Stimulated activated naive CD4-positive, alpha-beta T cell (primary cell): ENCODE measurements at places on chromosomes 2 and 18.
A peak's percentile ranks its signal among the peaks of the same experiment; 100 is the strongest.

GRCh38 chr18:40917056-40917455 is 1038.0 kb upstream of the PIK3C3 start:
- no peak for DNase-seq

DNA sequence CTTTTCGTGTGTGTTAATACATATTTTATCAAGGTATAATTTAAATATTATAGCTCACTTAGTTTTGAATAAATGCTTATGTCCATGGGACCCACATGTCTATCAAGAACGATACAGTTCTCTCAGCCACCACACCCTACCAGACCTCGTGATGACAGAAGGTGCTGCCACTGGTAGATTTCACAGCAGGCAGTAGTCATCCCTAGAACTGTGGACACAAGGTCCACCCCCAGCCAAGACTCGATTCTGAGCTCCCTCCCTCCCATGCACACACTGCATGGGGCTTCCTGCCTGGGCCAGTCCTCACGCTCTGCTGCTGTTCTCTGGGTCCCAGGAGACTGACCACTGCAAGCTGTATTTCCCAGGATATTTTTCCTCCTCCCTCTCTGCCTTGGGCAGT is 26.5 kb upstream of the CREB1 start:
- no peak for DNase-seq

DNA sequence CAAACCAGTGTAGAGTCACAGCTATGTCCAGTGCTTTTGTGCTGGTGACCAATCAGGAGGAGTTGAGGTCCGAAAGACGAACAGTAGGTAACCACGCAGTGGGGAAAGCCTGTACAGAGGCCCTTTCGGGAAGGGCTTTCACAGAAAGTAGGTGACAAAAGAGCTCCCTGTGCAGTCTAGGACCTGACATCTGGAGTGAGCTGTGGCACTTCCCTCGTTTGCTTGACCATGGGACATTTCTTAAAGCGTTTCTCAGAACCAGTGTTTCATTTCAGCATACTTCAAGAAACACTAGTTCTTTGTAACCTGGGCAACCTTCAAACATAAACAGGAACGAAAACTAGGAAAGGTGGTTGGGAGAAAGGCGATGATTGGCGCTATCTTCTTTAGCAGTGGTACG is 55.7 kb upstream of the ITM2C start:
- DNase-seq: no peak

DNA sequence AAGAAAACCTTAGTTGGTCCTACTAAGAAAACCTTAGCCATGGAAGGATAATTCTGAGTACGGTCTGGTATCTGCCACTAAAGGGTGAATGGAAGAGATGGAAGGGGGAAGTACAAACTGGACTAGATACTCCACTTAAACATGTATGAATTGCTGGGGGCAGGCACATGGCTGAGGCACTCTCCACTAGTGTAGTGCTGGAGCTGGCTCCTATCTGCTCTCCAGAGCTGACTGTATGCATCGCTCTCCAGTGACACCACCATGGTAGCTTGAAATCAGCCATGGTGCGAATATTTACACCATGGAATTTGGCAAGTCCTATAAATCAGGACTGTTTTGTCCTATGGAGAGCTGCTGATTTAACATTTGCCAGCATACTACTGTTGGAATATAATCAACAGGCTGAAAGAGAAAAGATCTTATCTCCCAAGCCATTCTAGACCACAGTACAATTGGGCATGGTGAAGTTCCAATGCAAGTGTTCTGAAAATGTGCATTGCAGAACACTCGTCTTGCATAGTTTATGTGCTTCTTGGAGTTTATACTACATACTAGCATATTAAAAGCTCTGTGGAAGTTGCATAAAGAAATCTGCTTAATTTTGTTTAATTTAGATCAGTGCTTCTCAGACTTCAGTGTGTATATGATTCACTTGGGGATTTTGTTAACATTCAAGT is 277.4 kb downstream of the TDRD15 start:
- DNase-seq: no peak

- DNase-seq: peak; percentile 54
These were observed 69.3 kb downstream of the MBP start for GRCh38 chr18:77063260-77063659.

DNA sequence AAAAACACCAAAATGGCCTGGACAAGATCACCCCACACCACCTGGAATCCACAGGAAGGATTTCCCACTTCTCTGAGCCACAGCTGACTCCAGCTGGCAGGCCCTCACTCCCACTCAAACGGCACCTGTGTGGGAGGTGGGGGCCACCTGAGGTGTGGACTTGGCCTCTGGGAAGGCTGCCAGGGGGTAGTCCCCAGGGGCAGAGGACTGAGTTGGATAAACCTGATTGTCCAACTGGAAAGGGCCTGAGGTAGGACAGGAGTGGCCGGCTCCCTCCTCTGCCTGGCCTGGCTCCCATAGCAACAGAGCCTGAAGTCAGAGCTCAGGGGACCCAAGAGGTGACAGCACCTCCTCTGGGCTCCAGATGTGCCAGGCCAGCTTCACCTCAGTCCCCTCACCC is 300.2 kb downstream of the CELF4 start:
- no peak for DNase-seq

GRCh38 chr2:210991107-210991506 is 434.7 kb downstream of the CPS1 start:
- no peak for DNase-seq

- DNase-seq: no peak
These were observed 84.7 kb upstream of the NEDD4L start for GRCh38 chr18:57959278-57959677.

DNA sequence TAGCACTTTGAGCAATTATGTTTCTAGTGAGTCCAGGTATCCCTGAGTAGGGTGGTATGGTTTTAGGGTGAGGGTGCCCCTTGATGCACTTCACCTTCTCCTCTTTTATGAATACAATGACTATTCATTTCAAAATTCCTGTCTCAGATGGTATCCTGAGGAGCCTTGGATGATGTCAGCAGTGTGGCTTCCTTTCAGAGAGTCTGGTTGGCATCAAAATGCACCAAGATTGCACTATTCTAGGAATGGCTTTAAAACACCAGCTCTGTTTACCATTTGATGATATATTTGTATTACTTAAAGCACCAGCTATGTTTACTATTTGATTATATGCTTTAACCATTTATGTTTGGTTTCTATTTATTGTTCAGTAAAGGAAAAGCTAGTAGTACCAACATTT is 141.0 kb downstream of the FMNL2 start:
- no peak for DNase-seq

GRCh38 chr18:5998907-5999306 is 103.6 kb upstream of the TMEM200C start:
- no peak for DNase-seq

DNA sequence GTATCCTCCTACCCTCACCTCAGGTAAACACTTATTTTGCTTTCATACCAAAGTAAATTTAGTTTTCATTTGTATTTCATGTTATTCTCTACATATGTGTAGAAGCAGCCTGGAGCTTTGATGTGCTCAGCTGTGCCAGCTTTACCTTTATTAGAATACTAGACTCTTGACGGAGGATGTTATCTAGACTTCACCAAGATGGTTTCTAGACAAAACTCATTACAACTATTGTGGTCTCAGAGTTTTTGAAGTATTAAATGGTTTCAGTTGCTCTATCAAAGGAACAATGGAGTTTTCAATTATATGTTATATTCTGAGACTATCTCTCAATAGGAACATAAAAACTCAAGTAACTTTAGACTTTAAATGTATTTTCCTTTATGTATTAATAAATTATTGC is 5.0 kb upstream of the IL18RAP start:
- no peak for DNase-seq

GRCh38 chr2:44753552-44754285 is 187.8 kb upstream of the SIX3 start:
- no peak for DNase-seq

DNA sequence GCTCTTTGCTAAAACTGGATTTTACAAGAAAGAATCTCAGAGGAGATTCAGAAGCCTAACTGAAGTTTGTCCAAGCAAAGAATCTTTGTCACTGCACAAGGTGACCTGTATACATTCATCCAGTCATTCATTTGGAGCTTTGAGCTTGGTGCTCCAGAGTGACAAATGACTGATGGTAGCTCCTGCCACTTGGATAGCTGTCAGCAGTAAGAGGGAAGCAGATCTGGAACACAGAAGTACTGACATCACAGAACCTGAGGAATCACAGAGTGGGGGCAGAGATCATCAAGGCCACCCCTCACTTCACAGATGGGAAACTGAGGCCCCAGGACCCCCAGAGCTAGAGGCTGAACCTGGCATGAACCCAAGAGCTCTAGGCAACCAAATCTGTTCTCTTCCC is 28.8 kb upstream of the IGFBP2 start:
- DNase-seq: no peak
